ENCODE measurements at places on chromosomes 4 and X. TPM values are rescaled to one million over a fixed set of nuclear protein-coding genes. Genes with fewer than 3 reads are reported as not detected.

- no peak for DNase-seq
These were observed 1268.6 kb downstream of the RAPGEF2 start for GRCh38 chr4:160371446-160371845.

The HHIP gene
- 0.31 TPM for total RNA-seq

The KLB gene
- 0.11 TPM for total RNA-seq

GRCh38 chr4:67006791-67007190, 538.5 kb downstream of the CENPC start:
- DNase-seq, result no peak

DNA sequence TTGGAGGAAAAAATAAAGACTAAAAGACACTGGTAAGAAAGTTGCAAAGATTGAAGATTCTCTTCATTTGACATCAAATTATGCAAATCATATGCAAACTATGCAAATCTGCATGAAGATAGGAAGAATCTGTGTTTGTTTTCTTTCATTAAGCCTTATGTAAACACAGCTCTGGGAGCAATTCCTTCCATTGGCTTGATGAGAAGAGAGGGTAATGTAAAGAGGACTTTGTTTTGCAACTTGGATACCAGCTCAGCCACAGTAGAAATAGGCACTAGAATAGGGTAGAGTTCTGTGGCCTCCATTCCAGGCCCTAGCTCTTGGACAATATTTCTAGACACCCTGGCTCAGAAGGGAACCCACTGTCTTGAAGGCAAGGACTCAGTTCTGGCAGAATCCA, 388.4 kb upstream of the RASGEF1B start:
- DNase-seq, result no peak

DNA sequence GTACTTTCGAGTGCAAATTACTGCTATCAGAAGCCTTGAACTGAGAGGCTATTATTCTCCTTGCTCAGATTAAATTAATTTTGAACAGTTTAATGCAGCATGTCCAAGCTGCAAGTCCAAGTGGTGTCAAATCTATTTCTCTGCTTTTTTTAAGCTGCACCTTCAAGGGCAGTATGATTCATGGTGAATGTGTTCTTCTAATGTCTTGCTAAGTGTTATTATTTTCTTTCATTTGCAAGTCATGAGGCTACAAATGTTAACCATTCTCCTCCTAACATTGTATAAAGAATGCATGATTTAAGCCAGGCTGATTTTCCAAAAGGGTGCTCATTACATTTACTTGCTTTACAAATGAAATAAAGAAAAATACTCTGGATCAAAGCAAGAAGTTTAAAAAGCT, 200.4 kb downstream of the TEX13C start:
- no peak for DNase-seq

- DNase-seq, result no peak
These were observed 14.5 kb upstream of the CAPN6 start for GRCh38 chrX:111284631-111285293.

DNA sequence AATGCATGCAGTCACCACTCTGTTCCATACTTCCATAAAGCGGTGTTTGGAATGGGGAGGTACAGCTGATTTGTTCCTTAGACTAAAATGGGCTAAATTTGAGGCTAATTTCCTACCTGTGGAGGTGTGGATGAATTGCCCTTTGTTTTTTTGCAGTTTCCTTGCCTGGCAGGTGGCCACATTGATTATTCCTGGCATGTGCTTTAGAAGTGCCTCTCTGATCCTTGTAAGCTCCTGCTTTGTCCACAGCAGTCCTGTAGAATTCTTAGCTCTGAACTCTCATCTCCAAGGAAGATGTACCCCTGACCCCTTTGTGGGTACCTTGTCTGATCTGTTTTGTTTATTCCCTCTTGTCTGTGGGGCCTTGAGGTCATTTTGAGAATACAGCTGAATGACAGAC, 136.8 kb downstream of the ADGRL3 start:
- no peak for DNase-seq

DNA sequence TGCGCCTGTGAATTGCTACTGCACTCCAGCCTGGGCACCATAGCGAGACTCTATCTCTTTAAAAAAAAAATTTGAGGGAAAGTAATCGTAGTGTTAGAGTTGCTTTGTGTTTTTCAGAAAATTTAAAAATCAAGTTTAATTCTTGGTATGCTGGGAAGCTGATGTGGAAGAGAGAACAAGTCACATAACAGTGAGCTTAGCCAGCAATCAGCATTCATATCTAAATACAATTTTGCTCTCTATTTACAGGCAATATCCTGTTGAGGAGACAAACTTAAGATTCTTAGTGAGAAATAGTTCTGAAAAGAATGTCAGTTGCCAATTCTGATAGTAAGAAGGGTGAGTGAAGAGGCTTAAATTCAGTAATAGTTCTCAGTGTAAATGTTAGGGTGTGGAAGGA, 9.6 kb upstream of the NDUFC1 start:
- DNase-seq, result no peak

DNA sequence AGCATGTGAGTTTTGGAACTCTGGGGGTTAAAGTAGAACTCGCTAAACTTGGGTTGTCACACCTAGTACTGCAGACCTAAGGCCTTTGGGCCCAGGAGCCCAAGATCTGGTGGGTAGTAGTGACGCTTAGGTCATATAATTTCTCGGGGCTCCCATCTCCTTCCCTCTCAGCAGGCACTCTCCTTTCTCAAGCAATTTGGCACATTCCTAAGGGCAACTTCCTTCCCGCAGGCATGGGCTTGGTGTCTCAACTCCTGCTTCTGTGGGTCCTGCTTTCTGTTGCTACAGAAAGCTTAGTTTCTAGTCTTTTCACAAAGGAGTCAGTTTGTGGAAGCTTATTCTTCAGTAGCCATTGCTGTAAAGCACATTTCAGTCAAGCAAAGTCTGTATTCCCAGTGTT, 10.4 kb upstream of the EDA start:
- no peak for DNase-seq

The ATP7A gene
- total RNA-seq, result 7.5 TPM

GRCh38 chr4:11765849-11766453, 337.3 kb upstream of the HS3ST1 start:
- no peak for DNase-seq

GRCh38 chr4:126533146-126533805, 1099.5 kb upstream of the INTU start:
- DNase-seq, result no peak

All from right atrium auricular region (tissue), 2 donors.